ENCODE measurements at places on chromosomes 16 and 17.

- DNase-seq = no peak
Measured at GRCh38 chr17:1989135-1989534, 36.0 kb downstream of the RTN4RL1 start.

- no peak for DNase-seq
Measured at GRCh38 chr16:31693733-31694132, 166.0 kb downstream of the AHSP start.

DNA sequence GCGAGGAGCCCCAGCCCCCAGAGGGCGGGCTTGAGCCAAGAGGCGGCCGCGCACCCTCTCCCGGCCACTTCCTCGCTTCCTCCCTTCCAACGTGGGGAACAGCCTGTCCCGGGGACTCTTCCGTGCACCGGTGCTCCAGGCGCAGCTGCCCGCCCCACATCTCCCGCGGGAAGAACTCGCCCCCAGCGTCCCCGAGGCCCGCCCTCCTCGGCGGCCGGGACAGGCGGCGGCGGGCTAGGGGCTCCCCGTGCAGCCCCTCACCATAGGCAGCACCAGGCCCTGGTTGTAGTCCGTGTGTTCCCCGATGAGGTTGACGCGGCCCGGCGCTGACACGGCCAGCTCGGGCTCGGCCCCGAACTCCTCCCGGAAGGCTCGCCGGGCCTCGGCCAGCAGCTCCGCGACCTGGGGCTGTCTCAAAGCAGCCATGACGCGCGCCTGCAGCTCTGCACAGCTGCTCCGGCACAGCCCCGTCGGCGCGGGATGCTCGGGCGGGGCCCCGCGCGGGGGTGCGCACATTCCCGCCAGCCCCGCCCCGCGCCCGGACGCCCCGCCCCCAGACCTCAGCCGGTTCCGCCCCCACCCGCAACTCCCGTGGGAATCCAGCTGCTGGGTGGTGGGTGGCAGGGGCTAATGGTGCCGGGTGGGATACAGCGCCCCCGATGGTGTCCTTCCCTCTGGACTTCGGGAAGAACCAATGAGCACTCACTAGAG lies at the start of gene GALK1:
Gene GALK1 (minus strand): TSS at position 482 of the 711 bp plus-strand sequence. CDS start 56 bp downstream, at position 426.
- DNase-seq = no peak

- DNase-seq = no peak
Measured at GRCh38 chr16:72615856-72616255, 432.1 kb downstream of the ZFHX3 start.

- DNase-seq = no peak
Measured at GRCh38 chr16:53056392-53056881, 1.6 kb downstream of the CHD9 start.

DNA sequence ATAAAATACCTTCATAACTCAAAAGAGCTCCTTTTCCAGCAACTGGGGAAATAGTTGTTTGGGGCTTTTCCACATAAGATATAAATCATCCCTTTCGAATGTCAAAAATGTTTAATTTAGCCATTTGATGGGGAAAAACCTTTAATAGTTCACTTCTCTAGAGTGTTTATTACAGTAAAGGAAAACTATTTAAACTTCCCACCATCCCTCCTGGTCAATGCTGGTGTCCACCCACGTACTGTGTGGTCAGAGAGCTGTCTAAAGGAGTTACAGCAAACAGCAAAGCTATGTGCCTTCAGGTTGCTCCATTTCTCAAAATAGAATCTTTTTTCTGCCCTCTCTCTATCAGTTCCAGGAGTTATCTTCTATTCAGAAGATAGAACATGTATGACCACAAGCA lies 33.5 kb downstream of the KANSL1 start:
- DNase-seq = no peak

GRCh38 chr17:68792042-68792685 lies 163.0 kb downstream of the ABCA8 start:
- DNase-seq = no peak

- no peak for DNase-seq
Measured at GRCh38 chr16:26111900-26112299, 420.1 kb downstream of the HS3ST4 start.

- DNase-seq = no peak
Measured at GRCh38 chr16:73067671-73068540, 20.0 kb upstream of the ZFHX3 start.

DNA sequence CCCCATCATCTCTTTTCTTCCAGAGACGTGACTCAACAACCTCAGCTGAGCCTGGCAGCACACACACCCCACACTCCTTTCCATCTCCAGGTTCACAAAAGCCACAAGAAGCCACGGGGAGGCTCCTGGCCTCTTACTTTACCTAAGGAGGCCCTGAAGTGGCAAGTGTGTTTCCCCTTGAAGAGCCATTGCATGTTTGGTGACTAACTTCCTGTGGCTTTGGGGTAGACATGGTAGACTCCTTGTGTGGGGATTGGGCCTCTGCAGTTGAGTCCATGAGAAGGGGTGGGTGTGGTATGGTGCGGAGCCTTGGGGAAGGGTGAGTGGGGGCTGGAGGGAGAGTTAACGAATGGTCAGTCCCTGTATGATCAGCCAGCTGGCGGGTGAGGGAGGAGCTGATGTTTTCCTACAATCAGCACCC lies 24.2 kb downstream of the SAP30BP start:
- no peak for DNase-seq

GRCh38 chr16:536746-537145 lies 9.2 kb downstream of the CAPN15 start:
- DNase-seq = no peak

DNA sequence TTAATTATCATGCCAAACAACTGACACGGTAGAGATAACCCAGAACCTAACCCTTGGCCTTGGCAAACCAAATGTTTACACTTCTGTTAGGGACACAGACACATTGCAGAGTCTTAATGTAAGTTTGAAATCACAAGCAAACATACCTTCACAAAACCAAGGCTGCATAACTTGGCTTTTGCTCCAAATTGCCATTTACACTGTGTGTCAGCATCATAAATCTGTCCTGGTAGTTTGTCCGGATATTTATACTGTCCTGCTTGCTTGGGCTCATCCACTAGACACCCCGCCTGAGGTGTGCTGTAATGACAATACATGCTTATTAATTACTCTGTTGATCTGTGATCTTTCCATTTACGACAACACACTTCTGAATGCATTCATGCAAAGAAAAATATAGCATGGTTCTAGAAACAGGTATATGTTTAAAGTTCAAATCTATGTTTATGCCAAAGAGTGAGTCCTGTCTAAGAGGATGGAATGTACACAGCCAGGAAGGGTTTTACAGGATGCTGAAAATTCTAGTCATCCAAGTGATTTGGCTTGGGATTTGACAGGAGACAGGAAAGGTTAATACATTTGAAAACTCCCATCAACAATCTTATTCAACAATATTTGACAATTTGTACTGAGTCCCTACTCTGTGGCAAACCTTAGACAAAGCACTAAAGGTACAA lies 81.1 kb downstream of the ADAMTS18 start:
- no peak for DNase-seq

GRCh38 chr16:11502239-11502638 lies 84.5 kb downstream of the LITAF start:
- DNase-seq = no peak

DNA sequence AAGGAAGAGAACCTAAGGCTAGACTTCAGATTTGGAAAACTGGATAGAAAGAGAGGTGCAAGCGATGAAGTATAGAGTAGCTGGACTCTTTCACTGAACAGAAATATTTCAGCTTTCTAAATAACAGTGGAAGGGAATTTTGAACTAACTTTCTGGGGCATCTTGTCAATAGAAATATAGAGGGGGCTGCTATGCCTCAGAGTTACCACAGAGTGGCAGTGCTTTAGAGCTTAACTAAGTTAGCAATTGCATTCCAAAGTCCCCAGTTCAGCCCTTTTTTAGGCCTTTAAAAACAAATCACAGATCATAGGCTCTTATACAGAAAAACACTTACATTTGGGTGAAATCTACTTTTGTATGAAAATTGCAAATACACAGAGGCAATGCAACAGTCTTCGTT lies 154.2 kb upstream of the CDH8 start:
- no peak for DNase-seq

- DNase-seq = no peak
Measured at GRCh38 chr17:83118071-83118841, 38.8 kb downstream of the METRNL start.

GRCh38 chr17:69672924-69673323 lies 258.4 kb downstream of the MAP2K6 start:
- DNase-seq = no peak

DNA sequence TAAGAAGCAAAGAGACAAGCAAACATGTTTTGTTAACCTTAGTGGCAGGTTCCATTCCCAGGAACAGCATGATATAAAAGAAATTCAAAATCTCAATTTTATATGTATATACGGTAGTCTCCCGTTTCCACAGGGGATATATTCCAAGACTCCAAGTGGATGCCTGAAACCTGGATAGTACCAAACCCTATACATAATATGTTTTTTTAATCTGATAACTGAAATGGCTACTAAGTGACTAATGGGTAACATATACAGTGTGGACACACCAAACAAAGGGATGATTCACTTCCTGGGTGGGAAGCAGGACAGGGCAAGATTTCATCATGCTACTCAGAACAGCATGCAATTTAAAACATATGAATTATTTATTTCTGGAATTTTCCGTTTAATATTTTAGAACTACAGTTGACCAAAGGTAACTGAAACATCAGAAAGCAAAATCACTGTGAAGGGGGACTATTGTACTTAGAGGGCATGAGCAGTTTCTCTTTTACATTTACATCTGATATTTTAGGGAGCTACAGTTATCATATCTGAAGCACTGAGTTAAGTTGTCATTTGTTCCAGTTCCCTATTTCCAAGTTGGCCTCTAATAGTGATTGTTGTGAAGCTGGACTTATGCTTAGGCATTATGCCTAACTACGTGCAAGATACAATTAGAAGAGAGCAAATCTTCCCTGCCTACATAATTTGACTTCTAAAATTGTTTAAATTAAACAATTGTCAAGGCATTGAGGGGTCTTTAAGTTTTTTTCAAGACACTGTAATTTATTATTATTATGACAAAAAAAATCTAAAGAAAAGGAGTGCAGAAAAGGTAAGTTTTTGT lies 34.1 kb upstream of the ABCA6 start:
- no peak for DNase-seq

GRCh38 chr17:51672065-51672464 lies 411.7 kb downstream of the UTP18 start:
- no peak for DNase-seq

GRCh38 chr17:32266389-32267301 lies 1.0 kb downstream of the RHBDL3 start:
- DNase-seq = no peak

DNA sequence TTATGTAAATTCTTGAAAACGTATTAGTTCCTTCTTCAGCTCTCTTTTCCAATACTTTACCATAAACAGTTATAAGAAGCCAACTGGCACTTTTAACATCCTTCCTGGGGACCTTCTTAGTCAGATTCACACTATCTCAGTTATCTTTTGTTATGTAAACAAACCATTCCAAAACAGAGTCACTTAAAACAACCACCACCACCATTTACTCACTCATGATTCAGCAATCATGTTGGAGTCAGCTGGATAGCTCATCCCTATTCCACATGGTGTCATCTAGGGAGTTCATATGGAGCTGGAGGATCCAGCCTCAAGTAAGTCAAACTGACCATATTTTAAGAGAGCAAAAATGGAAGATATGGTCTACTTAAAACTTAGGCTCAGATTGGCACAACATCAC lies 240.3 kb upstream of the IRX3 start:
- no peak for DNase-seq
